ENCODE measurements at places on chromosomes 6 and 20. TPM values are rescaled to one million over a fixed set of nuclear protein-coding genes. Genes with fewer than 3 reads are reported as not detected.

Gene OR2J3
- not detected for total RNA-seq

Gene AKIRIN2
- total RNA-seq = 70.4 TPM

Gene POPDC3
- 14.4 TPM for total RNA-seq

Gene DDX27
- 49.0 TPM for total RNA-seq

Gene UNC5CL
- total RNA-seq = 0.67 TPM

GRCh38 chr6:90062667-90063066 is 168.4 kb downstream of the GJA10 start:
- peak; percentile 41 for DNase-seq

GRCh38 chr20:49245921-49246740 is 26.9 kb downstream of the DDX27 start:
- peak; percentile 35 for DNase-seq

DNA sequence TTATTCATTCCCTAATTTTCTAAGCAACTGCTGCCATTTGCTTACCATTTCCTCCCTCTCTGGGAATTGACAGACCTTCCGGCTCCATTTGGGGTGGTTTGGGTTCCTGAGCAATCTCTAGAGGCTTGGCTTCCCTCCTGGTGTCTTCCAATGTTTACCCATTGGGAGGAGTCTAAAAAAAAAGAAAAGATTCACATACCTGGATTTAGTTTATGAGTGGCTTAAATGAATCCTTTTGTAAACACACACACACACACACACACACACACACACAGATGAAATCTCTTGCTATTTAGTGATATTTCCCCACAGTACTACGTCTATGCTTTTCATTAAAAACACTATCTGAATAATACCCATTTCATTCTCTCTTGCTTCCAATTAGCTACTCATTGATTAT is 48.3 kb upstream of the TRAF3IP2 start:
- DNase-seq = no peak

DNA sequence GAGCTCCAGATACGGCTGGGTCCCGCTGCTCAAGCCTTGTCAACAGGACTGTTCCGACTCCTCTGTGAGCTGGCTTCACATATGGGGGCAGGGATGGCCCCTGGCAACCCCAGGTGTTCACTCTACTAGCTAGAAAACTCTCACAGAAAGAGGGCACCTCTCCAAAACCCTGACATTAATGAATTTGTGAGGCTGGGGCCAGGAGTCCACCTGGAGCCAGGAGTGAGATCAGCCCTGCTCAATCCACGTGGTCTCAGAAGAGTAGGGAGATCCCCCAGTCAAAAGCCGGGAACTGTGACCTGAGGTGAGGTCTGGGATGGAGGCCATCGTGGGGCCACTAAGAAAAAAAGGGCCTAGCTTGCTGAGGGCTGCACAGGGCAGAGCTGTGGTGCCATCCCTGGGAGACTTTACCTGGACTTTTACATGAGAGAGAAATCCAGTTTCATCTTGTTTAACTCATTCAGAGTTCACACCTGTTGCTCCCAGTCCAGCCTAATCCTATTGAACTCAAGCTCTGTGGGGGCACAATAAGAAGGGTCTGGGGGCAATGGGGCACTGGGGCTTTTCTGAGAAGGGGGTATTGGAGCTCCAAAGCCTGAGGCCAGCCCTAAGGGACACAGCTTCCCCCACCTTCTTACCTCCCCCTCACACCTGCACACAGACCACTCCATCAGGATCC is 144.3 kb upstream of the MLN start:
- DNase-seq = no peak

- peak; percentile 87 for DNase-seq
Measured at GRCh38 chr20:6122111-6122872, 538 bp downstream of the FERMT1 start.

DNA sequence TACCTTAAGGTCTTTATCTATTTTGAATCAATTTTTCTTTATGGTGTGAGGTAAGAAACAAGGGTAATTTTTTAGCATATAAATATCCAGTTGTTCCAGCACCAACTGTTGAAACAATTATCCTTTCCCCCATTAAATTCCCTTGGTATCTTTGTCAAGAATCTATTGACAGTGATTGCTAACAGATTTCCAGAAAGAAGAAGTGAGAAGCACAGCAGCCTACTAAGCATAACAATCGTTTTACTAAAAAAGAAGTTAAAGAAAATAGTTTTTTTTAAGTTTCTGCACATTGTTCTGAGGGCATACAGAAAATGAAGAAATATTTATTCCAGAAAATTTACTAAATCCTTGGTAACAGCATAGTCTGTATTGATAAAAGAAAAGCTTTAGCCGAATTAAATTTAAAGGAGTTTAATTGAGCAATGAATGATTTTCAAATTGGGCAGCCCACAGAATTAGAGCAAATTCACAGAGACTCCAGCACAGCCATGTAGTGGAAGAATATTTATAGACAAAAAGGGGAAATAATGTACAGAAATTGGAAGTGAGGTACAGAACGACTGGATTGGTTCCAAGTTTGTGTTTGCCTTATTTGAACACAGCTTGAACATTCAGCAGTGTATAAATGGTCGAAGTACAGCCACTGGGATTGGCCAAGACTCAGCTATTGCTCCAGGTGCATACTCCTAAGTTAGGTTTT is 97.9 kb upstream of the UST start:
- no peak for DNase-seq

DNA sequence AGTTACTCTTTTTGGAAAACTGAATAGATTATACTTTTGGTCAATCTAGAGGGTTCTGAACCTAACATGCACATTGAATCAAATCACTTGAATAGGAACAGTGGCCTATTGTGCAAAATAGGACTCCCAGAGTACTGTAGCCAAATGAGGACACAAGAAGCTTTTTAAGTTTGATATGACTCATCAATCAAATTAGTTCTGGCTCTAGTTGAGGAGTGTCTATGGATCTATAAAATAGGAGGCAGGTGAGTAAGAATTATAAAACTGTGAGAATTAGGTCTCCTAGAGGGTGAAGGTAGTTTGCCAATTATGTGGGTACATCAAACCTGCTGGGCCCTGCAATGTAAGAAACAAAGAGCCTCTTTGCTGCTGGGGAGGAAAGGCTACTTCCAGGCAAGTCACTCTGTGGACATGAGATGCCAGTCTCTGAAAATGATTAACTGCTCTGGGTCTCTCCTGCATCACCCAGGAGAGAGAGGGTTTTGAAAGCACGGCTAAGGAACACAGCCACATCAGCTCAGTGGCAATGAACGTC is 112.3 kb downstream of the RCAN2 start:
- DNase-seq = peak; percentile 1

GRCh38 chr6:160508599-160508998 is 155.5 kb downstream of the LPA start:
- DNase-seq = no peak

- no peak for DNase-seq
Measured at GRCh38 chr6:69427882-69428281, 368.9 kb downstream of the LMBRD1 start.

DNA sequence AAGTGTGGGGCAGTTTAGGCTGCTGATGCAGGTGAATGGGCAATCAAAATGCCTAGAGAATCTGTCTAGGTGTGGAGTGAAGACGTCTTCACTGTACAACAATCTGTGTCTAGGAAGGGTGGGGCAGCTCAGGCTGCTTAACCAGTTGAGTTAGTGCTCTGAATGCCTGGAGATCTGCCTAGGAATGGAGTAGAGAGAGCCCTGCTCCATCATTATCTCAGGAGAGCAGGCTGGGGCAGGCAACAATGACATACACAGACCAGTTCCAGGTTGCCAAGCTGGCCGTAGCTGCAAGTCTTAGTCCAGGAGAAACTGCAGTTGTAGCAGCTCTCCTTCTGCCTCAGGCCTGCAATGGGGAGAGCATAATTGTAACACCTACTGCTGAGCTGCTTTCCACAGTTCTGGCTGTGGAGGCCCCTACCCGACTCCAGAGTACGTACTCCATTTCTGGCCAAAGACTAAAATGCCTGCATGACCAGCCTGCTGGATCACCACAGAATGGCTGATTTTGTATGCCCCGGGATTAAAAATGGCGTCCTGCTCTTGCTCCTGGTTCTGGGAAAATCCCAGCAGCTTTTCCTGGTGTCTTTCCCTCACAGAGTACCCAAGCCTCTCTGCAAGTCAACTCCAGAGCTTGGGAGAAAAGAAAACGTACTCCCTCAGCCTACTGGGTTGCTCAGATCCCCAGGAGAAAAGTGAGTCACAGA is 545.4 kb downstream of the ADGRB3 start:
- DNase-seq = no peak

All from mammary epithelial cell (primary cell).